ENCODE measurements at places on chromosomes 4 and X.

- no peak for DNase-seq
Observed at GRCh38 chr4:31083456-31083855, 363.3 kb downstream of the PCDH7 start.

- no peak for DNase-seq
Observed at GRCh38 chr4:189202869-189203271, 737.8 kb upstream of the FRG1 start.

DNA sequence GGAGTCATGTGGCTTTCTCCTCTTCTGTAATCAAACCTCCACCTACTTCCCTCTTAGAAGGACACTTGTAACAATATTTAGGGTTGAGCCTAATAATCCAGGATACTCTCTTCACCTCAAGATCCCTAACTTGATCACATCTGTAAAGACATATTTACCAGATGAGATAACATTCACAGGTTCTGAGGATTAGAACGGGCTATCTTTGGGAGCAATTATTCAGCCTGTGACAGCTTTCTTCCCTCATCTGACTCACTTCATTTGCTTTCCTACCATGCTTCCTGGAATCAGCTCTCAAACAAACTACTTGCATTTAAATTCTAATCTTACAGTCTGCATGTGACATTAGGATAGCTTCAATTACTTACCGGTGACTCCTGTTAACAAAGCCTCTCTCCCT lies 133.5 kb upstream of the NDST3 start:
- no peak for DNase-seq

DNA sequence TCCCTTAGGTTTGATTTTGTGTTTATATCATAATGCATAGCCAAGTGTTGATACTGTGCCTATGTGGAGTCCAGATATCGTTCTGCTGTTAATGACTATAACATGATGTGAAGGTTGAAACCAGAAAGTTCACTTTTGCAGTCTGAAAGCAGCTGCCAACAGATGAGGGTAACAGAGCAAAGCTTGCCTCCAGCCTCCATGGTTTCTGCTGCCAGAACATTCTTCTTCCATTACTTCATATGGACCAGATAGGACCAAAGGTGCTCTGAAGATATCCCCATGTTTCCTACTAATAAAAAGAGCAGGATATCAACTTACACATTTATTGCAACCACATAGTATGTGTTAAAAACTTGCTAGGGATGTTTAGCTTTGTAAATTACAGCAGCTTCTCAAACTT lies 394.1 kb downstream of the SPRY1 start:
- no peak for DNase-seq

GRCh38 chrX:87728459-87728858 lies 210.9 kb downstream of the KLHL4 start:
- no peak for DNase-seq

DNA sequence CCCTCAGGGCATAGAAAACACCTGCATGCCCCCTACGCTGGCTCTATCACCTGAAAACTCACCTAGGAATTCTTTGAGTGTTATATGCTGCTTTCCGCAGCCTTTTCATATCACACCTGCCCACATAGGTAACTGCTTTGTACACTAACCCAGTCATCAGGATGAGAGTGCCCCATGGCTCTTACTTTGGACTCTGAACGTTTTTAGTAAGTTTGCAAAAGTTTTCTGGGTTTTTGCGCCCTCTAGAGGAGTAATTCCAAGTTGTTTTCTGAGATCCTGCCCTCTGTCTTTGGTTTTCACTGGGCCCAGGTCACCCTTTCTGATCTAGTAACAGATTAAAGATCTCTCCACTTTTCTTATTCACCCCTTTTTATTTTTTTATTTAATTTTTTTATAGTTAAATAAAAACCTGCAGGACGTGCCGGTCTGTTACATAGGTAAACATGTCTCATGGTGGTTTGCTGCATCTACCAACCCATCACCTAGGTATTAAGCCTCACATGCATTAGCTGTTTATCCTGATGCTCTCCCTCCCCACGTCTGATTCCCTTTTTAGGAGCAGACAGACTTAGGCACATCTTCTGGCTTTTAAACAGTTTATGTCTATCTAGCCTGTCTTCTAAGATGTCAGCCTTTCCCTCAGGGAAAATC lies 139.2 kb downstream of the NWD2 start:
- no peak for DNase-seq

DNA sequence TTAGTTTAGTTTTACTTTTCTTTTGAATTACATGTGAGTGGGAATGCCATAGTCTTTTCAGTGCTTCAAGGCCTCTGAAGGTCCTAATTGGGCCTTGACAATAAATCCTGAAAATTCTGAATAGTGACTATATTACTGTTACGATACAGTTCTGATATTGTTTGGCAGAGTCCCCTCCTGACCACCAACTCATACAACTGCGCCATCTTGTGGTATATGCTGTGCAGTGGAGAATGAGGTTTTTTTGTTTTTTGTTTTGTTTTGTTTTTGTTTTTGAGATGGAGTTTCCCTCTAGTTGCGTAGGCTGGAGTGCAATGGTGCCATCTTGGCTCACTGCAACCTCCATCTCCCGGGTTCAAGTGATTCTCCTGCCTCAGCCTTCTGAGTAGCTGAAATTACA lies 56.6 kb upstream of the CHRDL1 start:
- DNase-seq = no peak

- no peak for DNase-seq
Observed at GRCh38 chr4:123505095-123506010, 108.8 kb downstream of the SPRY1 start.

GRCh38 chr4:144411700-144412099 lies 234.3 kb upstream of the HHIP start:
- DNase-seq = no peak

GRCh38 chr4:135124196-135124595 lies 922.6 kb upstream of the PABPC4L start:
- no peak for DNase-seq

GRCh38 chrX:65920620-65921019 lies 119.3 kb downstream of the VSIG4 start:
- no peak for DNase-seq

DNA sequence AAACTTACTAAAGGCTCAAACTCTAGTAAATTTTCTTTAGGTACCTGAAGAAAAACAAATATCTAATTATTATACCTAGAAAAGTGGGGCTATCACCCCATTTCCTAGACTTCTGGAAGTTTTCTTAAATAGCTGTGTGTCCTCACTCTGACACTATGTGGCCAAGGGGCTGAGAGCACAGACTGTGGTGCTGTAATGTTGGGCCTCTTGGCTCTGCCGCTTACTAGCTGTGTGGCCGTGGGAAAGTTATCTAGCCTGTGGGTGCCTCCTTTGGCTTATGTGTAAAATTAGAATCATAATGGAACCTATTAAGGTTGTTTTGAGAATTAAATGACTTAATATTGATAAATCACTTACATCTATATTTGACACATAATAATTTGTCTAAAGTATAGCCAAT lies 114.4 kb downstream of the SNCA start:
- DNase-seq = no peak

All from GM18507 (cell line).